Stimulated activated CD8-positive, alpha-beta memory T cell treated with anti-CD3 and anti-CD28 coated beads, Interleukin-15, amount 100 ng/mL, for 1 hour (primary cell): ENCODE measurements at places on chromosomes 4 and X.

DNA sequence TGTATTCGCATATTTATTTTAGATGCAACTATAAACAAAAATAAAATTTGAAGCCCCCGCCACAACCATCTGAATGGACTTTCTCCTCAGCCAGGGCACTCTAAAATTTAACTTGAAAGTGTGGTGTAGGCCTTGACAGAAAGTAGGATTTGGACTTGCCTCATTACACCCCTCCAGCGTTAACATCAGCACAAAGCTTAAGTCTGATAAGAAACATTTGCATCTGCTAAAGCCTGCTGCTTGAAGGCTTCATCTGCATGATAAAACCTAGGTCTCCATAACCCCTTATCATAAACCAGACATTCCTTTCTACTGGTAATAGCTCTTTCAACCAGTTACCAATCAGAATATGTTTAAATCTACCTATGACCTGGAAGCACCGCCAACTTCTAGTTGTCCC is 1046.5 kb downstream of the FAT4 start:
- no peak for DNase-seq

DNA sequence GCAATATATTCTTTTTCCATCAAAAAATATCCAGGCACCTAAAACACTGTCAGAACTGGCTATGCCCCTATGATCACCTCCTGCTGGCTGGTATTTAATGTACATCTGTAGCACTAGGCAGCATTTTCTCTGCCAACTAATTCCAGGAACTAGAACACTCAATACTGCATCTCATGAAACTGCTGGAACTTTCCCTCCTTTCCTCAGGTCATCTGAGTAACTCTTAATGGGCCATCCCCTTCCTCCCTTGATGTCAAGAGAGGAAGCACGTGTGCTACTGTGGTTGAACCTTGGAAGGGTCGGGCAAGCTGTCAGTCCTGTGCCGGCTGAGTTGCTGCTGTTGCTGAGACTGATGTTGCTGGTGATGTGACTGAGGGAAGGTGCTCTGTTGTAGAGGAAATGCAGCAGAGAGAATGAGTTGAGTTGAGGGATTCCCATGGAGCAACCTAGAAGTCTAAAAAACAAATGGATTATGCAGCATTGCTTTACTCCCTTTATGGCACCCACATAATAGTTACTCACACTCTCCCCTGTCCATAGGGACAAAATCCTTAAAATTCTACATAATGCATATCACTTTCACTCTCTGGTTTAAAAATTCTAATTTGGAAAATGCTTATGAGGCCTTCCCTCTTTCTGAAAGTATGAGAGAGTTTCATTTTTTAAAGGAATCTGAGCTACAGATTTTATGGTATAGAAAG is 39.5 kb downstream of the TMEM165 start:
- no peak for DNase-seq

- DNase-seq, result no peak
Measured at GRCh38 chrX:45749375-45749774, 548.7 kb upstream of the DIPK2B start.

DNA sequence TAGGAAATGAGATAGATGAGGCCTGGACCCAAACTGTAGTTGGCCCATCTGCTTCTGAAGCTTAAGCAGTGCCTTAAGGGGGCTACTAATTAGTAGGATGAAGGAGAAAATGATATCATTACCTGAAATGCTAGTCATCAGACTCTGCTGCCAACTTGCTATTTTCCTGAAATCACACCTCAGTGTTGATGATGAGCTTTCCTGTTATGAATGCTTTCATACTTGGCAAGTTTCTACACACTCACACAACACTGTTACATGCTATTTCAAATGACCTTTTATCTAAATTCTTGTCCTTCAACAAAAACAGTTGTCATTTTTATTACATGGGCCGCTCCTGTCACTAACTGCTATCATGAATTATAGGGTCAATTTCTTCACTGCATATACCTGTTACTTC is 416.0 kb downstream of the PRDM5 start:
- no peak for DNase-seq

DNA sequence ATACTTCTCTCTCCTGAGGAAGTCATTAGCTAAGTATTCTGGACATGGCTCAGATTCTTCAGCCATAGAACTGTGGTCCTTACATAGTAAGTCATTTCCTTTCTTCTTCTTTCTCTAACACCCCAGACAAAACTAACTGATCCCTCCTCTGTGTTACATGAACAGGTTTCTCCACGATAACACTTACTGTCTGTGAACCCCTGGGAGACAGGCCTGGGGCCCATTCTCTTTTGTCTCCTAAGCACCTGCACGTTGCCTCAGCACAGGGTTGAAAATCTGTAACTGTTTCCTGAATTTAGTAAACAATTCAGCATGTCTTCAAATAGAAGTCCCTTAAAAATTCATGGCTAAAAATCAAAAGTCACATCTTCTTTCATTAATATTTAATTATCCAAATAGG is 24.7 kb downstream of the APBB2 start:
- DNase-seq, result no peak

DNA sequence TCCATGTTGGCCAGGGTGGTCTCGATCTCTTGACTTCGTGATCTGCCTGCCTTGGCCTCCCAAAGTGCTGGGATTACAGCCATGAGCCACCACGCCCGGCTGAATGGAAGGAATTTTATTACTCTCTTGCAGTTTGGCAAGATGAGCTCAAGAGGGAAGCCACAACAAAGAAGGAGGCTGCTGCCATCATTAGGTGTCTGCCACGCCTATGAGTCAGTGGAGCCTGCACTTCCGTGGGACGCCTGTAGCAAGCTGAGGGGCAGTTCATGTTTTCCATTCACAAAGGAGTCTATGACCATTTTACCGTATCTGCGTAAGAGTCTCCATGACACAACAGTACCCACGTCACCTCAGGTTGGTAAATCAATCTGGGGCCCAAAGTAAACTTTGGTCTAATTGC is 51.2 kb upstream of the CHRNA9 start:
- DNase-seq, result peak; percentile 60

DNA sequence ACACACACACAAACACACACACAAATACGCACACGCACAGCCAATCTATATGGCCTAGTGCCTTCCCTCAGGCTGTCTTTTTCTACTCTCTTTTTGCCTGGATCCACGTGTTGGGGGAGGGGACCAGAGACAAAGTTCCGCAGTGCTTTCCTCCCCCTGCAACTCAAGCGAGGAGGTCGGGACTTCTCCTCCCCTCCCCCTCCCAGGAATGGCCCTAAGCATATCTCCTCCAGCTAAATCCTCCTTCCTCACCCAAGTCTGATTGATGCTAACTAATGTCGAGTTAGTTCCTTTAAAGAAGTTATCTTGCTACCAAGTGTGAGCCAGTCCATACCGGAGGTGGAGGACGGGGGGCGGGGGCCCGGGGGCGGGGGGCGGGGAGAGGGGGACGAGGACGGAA is 141.2 kb upstream of the ZIC3 start:
- DNase-seq, result no peak

- DNase-seq, result no peak
Measured at GRCh38 chr4:82744284-82744968, 54.2 kb downstream of the SCD5 start.

DNA sequence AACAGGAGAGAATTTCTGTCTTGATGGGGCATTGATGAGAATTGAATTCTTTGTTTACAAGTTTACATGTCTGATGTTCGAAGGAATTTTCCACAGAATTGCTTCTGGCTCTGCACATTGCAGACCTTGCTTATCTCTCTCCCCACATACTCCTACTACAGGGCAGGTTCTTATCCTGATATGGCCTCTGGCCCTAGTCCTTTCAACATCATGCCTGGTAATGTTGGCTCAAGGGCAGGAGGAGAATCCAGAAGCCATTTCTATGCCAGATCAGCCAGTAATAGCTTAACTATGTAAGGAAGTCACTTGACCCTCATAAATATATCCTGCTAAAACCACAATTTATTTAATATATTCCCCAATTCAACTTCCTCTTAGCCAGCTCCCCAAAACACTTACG is 24.3 kb upstream of the TSPAN5 start:
- no peak for DNase-seq

DNA sequence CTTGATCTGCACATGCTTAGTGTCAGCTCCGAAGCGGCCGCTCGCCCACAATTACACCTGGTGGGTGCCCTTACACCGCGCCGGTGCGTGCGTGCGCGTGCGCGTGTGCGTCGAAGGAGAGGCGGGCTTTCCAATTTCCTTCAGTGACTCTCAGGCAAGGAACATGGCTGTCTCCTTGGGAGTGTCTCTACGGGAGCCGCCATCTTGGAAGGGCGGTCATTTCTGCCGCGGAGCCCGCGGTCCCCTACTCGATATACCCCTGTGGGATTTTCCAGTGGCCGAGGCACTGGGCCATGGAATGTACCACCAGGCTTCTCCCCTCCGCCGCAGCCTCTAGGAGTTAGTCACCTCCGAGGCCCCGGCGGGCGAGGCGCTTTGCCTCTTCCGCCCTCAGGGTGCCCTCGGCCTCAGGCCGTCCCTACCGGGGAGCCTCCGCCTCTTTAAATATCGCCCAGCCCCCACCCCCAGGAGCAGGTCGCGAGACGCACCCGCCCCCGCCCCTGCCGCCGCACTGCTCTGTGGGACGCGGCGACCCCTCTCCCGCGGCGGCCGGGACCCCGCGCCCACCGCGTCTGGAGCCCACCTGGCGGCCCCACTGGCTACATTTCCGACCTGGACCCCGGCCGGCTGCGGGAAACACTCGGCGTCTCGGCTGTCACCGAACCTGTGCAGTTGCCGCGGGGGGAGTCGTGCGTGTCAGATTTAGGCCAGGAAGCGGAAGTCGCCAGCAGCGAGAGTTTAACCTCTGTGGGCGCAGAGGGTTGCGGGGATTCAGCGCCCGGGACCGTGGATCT is at the start of gene ZNF41:
Gene ZNF41 (minus strand): TSS at position 711 of the 794 bp plus-strand sequence. CDS start 15,741 bp downstream, outside the sequence.
- peak; percentile 53 for DNase-seq

- no peak for DNase-seq
Measured at GRCh38 chr4:76960014-76960413, 10.5 kb downstream of the SEPTIN11 start.

DNA sequence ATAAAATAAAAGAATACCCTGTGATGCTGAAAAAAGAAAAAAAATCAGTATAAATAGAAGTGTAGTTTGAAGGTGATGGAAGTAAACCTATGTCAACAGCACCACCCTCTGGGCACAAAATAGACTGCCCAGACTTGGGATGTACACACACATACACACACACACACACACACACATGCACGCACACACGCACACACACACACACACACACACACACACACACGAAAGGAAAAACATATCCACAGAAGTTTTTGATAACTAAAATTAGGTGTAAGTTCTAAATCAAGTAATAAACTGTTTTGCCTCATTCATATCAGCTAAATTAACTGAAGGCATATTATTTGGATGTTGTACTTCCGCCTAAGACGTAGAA is 40.5 kb downstream of the ANXA5 start:
- DNase-seq, result no peak

- DNase-seq, result no peak
Measured at GRCh38 chr4:147901388-147901787, 169.5 kb downstream of the ARHGAP10 start.

DNA sequence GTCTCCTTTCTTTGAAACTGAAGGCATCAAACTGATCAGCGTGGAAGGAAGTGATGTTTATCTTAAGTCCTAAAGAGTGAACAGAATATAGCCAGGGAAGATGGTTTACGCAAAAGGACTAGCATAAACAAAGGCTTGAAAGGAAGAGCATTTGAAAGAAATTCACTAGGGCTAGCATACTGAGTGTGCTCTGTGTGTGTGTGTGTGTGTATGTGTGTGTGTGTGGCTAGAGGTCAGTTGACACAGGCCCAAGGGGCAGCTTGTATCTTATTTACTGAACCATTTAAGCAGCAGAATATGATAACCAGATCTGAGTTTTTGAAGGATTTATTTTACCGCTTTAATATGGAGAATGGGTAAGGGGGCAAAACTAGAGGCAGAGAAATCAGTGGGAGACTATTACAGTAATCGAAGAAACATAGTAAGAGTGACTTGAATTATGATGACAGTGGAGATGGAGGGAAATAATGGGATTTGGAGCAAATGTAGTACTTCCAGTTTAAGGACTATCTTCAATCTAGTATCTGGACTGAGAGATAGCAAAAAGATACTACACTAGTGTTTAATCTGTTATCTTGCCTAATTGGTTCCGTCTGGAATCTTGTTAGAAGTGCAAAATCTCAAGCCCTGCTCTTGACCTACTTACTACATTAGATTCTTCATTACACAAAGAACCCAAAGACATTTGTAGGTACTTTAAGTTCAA is 36.9 kb downstream of the CEP44 start:
- no peak for DNase-seq

GRCh38 chr4:128916832-128917231 is 107.3 kb downstream of the JADE1 start:
- DNase-seq, result no peak

GRCh38 chr4:81746773-81747172 is 275.1 kb upstream of the RASGEF1B start:
- DNase-seq, result no peak

DNA sequence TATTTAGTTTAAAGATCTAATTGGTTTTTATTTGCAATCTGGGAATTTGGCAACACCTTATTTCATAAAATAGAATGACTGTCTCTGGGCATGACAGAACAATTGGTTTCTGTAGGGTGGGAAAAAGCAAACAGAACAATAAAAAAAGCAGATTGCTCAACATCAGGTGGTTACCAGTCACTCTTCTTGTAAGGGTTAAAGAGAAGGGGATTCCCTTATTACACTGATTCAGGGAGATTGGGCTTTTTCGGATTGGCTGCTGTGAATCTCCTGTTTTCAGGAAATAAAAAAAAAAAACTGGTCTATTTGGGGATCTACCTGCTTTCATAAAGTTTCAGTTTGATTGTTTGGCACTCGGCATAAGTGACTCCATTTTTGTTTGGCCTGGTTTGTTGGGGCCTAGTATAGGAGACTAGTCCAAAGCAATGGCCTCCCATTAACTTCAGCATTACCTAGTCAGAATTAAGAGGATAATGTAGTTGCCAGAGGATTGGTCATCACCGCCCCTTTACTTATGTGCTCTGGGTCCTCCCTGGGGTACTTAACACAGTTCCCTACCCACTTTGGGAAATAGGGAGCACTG is 380.5 kb downstream of the IDS start:
- DNase-seq, result no peak

DNA sequence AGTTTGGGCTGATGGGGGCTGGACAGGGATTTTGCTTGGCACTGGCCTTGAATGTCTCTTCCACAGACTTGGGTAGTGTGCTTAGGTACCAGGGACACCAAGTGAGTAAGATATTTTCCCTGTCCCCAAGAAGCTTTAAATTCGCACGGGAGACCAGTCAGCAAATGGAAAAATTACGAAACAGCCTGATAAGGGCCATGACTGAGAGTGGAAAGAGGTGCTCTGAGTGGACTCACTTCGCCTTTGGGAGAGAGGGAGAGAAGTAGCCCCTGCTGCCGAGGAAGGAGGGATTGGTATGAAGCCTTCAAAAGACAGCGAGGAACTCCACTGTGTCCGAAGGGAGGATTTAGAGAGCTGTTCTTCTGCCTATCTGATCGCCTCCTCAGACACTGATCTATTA is 2.6 kb downstream of the LSM6 start:
- no peak for DNase-seq

- DNase-seq, result no peak
Measured at GRCh38 chr4:64777286-64777685, 368.0 kb upstream of the TECRL start.

DNA sequence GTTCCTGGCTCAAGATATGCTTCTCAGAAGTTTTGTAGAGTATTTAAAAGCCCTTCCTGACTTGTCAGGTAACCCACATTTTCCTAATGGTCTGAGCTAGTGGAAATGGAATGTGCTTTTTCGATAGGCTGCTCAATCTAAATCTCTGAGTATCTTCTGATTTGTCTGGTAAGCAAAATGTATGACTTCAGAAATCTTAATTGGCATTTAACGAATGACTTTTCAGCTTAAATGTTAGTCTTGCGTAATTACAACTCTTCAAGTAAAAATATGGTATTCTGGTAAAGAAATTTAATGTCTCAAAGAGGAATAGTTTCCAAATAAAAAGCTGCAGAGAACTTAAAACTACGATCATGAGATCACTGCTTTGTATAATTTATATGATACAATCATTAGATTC is 379.1 kb downstream of the ANKRD50 start:
- DNase-seq, result no peak
